EH (cell line): ENCODE measurements at places on chromosomes 3 and 15.
A peak's percentile ranks its signal among the peaks of the same experiment; 100 is the strongest.

- no peak for DNase-seq
These were observed 49.9 kb upstream of the LINGO1 start for GRCh38 chr15:77682564-77682963.

- DNase-seq, result no peak
These were observed 1.6 kb downstream of the ANKRD63 start for GRCh38 chr15:40281057-40281800.

DNA sequence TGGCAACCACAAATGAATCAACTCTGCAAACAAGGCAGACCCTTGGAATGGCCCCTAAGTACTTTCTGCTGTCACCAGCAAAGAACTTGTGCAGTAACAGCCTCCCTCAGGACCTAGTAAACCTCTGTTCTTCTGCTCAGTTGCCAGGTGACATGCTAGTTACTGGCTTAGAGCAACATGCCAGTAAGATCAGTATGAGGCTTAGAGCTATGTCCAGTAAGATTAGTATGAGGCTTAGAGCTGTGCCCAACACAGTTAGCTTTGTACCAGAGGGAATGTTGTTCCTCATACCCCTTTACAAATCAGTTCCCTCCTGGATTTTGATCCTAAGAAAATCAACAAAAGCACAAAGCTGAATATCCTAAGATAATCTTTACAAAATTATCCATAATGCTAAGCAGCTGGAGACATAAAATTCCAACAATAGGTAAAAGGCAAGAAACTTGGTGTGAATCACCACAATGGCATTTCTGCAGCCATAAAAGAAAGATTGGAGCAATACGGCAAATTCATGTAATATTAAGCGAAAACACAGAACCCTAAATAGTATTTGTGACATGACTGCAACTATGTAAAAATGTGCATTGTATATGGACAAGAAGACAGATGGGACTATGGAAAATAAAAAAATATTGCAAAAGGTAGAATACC is 107.3 kb upstream of the LPP start:
- DNase-seq, result peak; percentile 44

DNA sequence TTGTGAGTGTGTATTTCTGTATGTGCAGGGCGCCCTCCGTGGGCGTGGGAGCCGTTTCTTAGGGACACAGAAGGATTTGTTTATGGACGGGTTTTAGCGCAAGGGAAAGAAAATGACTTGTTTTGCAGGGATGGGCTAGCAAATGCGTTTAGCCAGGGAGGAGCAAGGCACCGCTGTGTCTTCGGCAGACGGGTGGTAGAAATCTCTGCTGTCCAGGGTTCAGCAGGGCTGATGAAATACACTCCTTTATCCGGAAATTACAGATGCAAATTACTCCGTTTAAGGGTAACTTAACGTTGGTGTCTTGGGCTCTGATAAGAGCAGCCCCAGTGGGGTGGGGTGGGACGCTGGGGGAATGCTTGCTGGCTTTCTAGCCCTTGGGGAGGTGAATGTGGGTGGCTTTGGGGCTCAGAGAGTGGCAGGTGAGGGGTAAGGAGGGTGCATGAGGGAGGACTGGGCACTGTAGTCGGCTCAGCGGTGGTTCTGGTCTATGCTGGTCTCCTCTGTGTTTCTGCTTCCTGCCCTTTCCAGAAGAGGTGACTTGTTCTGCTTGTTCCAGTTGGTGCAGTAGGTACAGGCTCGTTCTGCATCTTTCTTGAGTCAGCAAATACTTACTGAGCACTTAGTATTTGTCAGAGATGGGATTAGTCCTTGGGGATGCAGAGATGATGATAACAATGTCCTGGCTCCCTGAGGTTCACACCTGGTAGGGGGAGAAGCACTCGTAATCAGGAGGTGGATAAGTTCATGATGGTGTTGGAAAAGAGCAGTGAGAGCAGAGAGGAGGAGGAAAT is 954 bp downstream of the SV2B start:
- peak; percentile 1 for DNase-seq

DNA sequence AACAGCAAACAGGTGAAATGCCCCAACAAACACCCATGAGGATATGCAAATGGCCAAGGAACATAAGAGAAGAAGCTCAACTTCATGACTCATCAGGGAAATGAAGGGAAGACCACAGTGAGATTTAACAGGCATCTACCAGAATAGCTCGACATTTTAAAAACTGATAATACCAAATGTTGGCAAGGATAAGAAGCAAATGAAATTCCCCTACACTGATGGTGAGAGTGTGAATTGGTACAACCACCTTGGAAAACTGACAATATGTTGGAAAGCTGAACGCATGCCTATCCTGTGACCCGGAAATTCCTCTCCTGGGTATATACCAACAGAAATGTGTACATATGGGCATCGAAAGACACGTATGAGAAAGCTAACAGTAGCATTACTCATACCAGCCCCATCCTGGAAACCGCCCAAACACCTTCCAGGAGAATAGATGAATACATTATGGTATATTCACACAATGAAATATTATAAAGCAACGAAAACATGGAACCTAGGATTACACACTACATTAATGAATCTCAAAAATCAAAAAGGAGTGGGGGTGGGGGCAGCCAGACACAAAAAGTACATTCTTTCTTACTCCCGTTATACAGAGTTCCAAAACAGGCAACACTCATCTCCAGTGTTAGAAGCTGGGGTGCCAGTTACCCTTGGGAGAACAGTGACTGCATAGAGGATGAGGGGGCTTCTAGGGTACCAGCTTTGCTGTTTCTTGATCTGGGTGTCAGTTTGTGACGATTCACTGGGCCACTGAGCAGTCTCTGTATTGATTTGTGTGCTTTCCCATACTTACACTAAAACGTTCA is 16.9 kb downstream of the RFTN1 start:
- peak; percentile 25 for DNase-seq

- peak; percentile 52 for DNase-seq
These were observed 88.7 kb upstream of the TNIK start for GRCh38 chr3:171548917-171549316.

DNA sequence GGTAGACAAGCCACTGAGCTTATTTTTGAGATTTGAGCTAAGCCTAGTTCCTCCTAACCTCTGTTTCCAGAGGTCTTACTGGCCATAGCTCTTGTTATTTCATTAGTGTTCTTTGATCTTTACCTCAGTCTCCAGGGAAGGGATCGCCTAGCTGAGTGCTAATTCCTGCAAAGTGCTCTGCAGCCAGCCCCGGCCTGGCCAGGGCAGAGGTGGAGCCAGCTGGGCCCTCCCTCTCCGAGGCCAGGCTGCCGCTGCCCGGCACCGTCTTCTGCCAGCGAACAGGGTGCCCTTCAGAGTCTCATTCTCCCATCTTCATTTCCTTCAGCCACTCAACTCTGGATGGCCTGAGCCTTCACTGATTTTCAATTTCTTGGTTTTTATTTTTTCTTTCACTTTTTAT is 19.7 kb downstream of the FAN1 start:
- no peak for DNase-seq
